ENCODE measurements at places on chromosomes 3 and 15.

GRCh38 chr3:107913701-107914100, 177.1 kb downstream of the CD47 start:
- no peak for DNase-seq

- no peak for DNase-seq
Observed at GRCh38 chr15:90401495-90401894, 13.5 kb downstream of the IQGAP1 start.

- no peak for DNase-seq
Observed at GRCh38 chr15:35038626-35039451, 46.3 kb downstream of the NANOGP8 start.

DNA sequence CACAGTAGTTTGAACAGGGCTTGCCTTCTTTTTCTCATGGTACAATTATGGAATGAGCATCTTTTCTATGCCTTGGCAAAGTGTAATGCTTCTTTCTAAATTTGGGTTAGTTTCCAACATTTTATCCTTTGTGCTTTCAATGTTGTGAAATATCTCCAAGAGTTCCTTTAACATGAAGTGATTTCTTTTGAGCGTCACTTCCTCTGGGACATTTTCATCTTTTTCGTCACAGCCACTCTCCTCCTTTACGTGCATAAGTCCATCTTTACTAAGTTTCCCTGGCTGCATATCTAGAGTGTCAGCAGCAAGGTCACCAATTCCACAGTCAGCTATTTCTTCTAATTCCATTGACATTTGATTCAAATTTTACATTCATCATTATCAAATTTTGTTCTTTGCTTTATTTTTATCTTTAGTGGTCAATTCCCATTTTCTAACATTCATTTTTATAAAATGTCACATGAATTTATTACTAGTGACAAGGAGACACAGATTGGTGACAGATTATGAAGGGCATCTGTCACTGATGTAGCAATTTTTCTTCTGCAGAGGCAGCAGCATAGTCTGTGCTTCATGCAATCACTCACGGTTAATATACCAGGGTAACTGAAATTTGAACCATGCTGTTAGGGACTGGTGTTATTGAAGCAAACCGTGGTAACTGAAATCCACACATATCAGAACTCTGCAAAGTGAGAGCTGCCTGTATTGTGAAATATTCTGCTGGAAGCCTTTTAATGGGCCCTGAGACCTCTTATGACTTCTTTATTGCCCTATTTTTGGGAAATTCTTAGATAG, 126.5 kb upstream of the THBS1 start:
- no peak for DNase-seq

DNA sequence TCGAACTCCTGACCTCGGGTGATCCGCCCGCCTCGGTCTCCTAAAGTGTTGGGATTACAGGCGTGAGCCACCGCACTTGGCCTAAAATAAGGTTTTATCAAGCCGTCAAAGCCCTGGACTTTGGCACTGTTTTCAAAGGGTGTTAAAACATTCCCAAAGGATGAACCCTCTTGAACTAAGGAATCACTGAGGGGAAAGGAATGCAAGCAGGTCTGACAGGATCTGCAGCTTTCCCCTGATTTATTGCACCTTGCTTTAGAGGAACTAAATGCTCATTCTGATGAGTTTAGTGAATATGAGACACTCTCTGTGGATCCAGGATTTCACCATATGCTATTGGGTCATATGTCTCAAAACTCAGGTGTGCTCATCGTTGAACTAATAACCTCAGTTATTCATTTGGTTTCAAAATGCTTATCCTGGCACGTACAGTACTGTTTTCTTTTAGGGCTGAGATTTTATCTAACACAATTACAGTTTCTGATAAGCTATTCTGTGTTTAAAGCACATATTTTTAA, 63.0 kb upstream of the TSC22D2 start:
- DNase-seq, result no peak

Measured in aorta (tissue), 5 donors.